NCI-H460 (cell line): ENCODE measurements at places on chromosomes 1 and 21.

- no peak for DNase-seq
Observed at GRCh38 chr1:208101661-208102431, 142.3 kb downstream of the PLXNA2 start.

DNA sequence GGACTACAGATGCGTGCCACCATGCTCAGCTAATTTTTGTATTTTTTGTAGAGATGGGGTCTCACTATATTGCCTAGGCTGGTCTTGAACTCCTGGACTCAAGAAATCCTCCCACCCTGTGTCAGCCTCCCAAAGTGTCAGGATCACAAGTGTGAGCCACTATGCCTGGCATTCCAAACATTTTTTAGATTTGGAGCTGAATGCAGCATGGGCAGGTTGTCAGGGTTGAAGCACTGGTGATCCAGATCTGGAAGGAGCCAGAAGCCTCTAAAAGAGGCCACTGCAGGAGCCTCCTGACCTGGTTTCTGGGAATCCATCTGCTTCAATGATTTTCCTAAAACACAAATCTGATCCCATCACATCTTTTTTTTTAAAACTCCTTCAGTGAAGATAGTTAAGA, 1.8 kb upstream of the CTPS1 start:
- peak; percentile 36 for DNase-seq

DNA sequence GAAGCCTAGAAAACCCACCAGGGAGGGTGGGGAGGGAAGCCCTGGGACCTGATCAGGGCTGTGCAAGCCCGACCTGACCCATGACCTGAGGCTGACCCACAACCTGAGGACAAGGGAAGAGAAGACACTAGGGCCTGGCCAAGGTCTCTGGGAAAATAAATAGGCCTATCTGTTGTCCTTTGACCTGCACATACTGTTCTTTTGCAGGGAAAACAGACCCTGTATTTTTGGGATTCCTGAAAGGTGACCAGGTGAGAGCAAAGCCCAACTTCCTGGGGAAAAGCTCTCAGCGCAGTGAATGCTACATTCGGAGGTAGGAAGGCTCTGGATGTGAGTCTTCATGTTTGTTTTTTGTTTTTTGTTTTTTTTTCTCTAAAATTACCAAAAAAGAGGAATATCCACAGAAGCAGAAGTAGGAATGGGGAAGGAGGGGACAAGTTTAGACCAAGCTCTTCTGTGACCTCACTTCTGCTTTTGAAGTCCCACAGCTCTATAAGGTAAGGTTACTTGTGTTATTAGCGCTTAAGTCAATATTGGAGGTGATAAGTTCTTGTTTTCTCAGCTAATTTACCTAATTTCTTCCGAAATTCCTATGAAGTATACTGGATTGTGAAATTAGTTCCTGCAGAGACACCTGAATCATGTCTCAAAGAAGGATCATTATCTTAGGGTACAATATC, 26.2 kb upstream of the LYST start:
- no peak for DNase-seq

DNA sequence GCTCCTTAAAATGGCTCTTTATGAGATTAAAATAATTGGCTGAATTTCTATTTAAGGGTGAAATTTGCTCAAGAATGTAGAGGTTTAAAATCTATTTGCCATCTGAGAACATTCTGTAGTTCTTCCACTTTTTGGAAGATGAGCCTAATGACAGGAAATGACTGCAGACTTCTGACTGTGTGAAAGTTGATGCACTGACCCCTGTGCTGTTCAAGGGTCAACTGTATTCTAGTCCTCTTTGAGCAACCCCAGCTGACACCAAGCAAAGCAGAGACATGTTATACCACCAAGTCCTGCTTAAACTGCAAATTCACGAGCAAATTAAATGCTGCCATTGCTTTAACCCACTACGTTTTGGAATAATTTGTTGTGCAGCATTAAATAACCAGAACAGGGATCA, 26.6 kb downstream of the DDAH1 start:
- DNase-seq = no peak

GRCh38 chr1:89906088-89906487, 85.3 kb downstream of the LRRC8D start:
- DNase-seq = no peak

DNA sequence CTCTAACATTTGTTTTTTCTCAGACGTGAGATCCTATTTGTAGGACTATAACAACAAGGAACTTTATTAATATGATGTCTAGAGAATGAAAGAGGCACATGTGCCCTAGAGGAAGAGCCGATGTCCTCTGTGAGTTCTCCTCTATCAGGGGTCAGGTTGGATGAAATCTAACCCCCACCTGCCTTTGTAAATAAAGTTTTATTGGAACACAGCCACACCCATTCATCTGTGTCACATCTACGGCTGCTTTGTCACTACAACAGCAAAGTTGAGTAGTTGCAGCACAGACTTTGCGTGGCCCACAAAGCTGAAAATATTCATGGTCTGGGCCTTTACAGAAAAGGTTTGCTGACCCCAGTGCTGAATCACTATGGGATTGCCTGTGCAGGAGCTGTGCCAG, 571 bp upstream of the CAPN9 start:
- DNase-seq = no peak
